ENCODE measurements at places on chromosomes 5 and 9. TPM values are rescaled to one million over a fixed set of nuclear protein-coding genes. Genes with fewer than 3 reads are reported as not detected.

DNA sequence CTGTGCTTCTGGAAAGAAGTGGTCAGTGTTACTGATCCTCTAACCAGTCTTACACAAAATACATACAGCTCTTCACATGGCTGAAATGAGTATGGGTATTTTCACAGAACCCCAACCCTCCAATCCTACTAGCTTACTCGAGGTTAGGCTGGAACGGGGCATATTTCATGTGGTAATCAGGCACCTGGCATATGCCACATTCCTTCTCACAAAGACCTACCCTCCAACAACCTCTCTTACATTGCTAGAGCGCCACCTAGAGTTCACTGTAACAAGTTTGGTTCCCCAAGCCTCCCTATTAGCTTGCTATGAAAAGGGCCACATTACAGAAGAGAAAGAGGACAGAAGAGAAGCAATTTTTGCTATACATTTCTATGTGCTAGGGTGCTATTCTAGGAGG lies 597.3 kb downstream of the PRELID2 start:
- DNase-seq, result no peak
- no peaks in the 10 kb centered on the region for H3K27me3 ChIP-seq
- no peaks in the 10 kb centered on the region for H3K4me1 ChIP-seq

DNA sequence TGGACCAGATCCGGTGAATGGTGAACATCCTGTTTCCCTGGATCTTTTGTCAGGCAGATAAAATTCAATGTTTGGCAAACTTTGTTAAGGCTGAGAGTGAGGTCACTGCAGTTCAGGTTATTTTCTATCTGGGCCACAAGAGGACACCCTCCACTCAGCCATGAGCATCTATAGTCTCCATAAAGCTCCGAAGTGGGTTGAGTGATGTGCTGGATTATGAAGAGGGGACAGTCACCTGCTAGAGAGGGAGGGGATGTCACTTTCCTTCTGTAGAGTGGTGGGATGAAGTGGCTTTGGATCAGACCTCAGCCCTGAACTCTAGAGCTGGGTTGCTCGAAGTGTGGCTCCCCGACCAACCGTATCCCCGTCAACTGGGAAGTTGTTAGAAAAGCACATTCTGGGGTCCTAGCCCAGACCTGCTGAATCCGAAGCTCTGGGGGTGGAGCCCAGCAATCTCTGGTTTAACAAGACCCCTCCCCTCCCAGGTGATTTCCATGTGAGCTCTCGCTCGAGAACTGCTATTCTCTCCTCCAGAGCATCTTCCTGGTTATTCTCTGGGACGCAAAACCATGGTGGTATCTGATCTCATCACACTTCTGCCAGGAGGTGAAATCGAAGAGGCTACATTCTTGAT lies 31.8 kb upstream of the FGF1 start:
- DNase-seq, result no peak
- H3K36me3 ChIP-seq, result no peaks in the 10 kb centered on the region
- H3K4me1 ChIP-seq, result no peaks in the 10 kb centered on the region
- H3K4me3 ChIP-seq, result no peak overlapping the region
- H3K27me3 ChIP-seq, result no peaks in the 10 kb centered on the region
- H3K27ac ChIP-seq, result no peak overlapping the region

NUDCD2 gene
- total RNA-seq, result 5.1 TPM

AQP7 gene
- total RNA-seq, result 2.1 TPM

DNA sequence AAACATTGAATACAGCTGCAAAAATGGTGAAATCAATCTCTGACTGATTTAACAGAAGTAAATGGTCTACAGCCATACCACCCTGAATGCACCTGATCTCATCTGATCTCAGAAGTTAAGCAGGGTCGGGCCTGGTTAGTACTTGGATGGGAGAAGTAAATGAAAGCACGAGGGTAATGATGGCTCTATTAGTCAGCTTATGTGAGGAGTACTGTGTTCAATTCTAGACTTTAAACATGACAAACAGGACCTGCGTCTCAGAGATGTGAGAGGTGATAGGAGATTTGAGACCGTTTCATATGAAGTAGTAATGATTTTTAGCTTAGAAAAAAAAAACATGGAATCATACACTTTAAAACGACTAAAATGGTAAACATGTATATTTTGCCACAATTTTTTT lies 77.1 kb upstream of the SUSD1 start:
- H3K27me3 ChIP-seq, result no peaks in the 10 kb centered on the region
- no peaks in the 10 kb centered on the region for H3K4me1 ChIP-seq
- H3K4me3 ChIP-seq, result no peak overlapping the region
- peaks cover 8% of the 10 kb centered on the region for H3K36me3 ChIP-seq

DNA sequence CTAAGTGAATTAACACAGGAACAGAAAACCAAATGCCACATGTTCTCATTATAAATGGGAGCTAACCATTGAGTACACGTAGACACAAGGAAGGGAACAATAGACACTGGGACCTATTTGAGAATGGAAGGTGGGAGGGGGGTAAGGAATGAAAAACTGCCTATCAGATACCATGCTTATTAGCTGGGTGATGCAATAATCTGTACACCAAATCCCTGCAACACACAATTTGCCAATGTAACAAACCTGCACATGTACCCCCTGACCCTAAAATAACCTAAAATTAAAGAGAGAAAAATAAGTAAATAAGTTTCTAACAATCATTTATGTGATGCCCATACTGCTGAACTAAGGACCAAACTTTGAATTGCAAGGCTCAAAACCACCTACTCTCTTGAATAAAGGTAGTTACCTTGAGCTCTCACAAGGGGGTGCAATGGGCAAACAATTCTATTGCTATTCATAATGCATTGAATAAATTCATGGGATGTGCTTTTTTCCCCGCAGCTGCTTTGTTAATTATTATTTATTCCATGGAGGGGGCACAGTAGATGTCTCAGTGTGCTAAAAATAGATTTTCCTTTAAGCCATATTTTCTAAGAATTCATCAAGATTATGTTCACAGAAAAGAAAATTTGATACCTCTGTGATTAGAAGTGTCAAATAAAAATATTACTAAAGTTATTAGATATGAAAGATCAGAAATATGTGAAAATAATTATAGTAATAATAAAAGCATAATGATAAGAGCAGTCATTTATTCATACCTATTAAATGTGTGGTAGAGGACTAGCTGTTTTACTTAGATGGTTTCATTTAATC lies 76.2 kb upstream of the PTPN3 start:
- H3K27ac ChIP-seq, result no peak overlapping the region
- no peaks in the 10 kb centered on the region for H3K27me3 ChIP-seq
- no peak for DNase-seq
- no peak overlapping the region for H3K4me3 ChIP-seq
- no peaks in the 10 kb centered on the region for H3K36me3 ChIP-seq
- no peaks in the 10 kb centered on the region for H3K4me1 ChIP-seq

- H3K4me1 ChIP-seq, result peaks cover 15% of the 10 kb centered on the region
- no peak for DNase-seq
- H3K36me3 ChIP-seq, result no peaks in the 10 kb centered on the region
- no peak overlapping the region for H3K27ac ChIP-seq
- H3K27me3 ChIP-seq, result no peaks in the 10 kb centered on the region
- H3K4me3 ChIP-seq, result no peak overlapping the region
These were observed 54.4 kb upstream of the JMY start for GRCh38 chr5:79181419-79182022.

GRCh38 chr5:172007175-172008110 lies 1.0 kb upstream of the FBXW11 start:
- H3K4me3 ChIP-seq, result peak overlapping the region; percentile 99
- no peaks in the 10 kb centered on the region for H3K36me3 ChIP-seq
- peak overlapping the region; percentile 99 for H3K27ac ChIP-seq
- H3K4me1 ChIP-seq, result peaks cover 42% of the 10 kb centered on the region

SLC6A7 gene
- not detected for total RNA-seq

DNA sequence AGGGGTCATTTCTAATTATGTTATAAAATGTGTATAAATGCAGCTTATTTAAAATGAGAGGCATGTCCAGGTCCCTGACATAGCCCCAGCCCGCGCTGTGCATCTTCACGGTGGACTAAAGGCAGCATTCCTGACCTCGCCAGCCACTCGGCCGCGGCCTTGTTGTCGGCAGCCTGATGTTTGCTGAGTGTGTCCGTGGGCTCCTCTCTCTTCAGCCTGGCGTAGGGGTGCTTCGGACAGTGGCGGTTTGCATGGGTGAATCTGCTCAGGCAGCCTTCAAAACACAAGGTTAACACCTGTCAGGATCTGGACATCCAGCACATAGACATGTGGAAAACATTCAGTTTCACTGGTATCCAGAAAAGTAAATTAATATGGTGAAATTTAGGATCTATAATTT lies 8.8 kb upstream of the SLC35D2 start:
- DNase-seq, result no peak
- H3K36me3 ChIP-seq, result no peaks in the 10 kb centered on the region
- H3K27me3 ChIP-seq, result no peaks in the 10 kb centered on the region

DNA sequence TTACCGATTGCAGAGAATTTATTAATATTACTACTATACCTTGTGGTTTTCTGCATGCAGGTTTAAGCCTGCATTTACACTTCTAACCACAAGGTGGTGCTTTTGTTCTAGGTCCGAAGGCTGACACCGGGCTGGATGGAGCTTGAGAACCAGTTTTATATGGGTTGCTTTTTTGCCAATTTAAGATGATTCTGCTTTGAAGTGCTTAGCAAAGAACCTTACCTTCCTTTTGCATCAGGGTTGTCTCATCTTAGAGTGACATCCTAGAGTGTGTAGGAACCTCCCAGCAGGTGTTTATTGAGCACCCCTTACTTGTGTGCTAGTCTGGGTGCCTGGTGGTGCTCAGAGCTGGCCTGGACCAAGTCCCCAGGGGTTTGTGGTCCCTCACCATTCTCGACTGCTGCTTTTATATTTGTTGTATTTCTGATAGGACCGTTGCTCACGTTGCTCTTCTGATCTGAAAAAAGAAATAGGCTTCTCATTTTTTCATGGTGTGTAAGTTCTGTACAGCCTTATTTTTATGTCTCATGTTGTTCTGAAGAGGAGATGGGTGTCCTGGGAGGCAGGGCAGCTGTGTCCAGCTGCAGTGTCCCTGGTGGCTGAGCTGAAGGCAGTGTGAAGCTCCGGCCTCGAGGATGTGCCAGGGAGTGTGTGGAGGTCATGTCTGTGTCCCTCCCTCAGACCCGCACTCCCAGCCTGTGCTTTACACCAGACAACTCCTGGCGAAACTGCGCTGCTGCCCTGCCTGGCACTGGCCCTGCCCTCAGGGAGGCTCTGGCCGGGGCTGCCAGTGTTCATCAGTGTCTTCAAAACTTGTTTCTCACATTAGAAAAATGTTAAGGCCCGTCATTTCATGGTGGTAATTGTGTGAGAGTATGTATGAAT lies 54.3 kb downstream of the EHMT1 start:
- H3K36me3 ChIP-seq, result no peaks in the 10 kb centered on the region
- H3K27ac ChIP-seq, result peak overlapping the region; percentile 8
- H3K4me1 ChIP-seq, result peaks cover 29% of the 10 kb centered on the region
- H3K27me3 ChIP-seq, result no peaks in the 10 kb centered on the region

DNA sequence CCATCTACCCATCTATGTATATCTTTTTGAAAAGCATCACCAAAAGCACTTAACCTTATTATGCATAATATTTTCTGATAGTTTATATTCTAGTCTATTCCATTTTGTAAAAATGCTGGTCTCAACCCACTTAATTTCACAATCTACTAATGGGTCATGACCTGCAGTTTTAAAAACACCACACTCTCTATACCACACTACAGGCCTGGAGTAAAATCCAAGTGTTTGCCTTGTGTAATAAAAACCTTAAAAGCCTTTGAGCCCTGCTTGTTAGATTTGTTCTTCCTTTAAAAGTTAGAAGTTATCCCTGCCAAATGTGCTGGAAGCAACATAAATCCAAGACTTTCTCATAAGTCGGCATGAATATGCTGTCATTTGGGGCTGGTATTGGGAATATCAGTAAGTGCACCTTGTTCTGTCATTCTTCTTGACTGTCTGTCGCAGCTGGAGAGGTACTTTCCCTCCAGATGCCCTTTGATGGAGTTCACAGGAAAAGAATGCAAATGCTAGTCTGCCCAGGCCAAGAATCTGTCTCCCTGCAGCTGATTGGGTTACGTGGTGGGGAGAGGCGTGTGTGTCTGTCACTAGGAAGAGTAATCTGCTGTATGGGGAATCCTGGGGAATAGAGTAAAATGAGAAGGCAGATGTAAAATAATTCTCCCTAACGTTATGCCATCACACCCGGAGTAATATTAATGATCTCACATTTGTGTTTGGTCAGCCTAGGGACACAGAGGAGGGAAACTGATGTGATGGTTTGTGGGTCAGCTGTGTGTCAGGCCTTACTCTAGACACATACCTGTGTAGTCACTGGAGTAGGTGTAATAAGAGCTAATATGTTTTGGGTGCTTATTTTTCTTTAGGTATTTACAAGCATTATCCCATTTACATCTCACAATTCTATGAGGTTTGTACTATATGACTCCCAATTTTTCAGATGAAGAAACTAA lies 79.4 kb downstream of the ZNF366 start:
- no peak overlapping the region for H3K4me3 ChIP-seq
- H3K27me3 ChIP-seq, result no peaks in the 10 kb centered on the region
- peak overlapping the region; percentile 34 for H3K27ac ChIP-seq
- no peaks in the 10 kb centered on the region for H3K36me3 ChIP-seq
- H3K4me1 ChIP-seq, result peaks cover 28% of the 10 kb centered on the region

GRCh38 chr9:97866848-97867247 lies 13.8 kb downstream of the FOXE1 start:
- H3K27ac ChIP-seq, result no peak overlapping the region
- no peak for DNase-seq
- H3K36me3 ChIP-seq, result no peaks in the 10 kb centered on the region
- no peaks in the 10 kb centered on the region for H3K4me1 ChIP-seq
- peaks cover 15% of the 10 kb centered on the region for H3K27me3 ChIP-seq

DNA sequence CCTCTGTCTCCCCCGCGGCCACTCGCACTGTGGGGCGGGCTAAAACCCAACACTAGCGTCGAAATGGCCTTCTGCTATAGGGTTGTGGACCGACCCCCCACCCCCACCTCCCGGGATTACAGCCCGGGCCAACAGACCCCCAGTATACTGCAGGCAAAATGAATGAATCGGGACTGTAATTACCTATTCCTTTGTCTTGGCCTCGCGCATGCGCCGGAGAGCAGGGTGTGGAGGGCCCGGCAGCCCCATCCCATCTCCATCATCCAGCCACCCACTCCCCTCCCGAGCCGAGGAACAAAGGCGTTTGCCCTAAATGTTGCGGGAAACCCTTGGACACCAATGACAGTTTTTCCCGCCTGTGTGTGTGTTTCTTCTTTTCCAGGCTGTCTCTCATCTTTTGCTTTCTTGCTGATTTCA lies 1.6 kb downstream of the BASP1 start:
- no peak overlapping the region for H3K27ac ChIP-seq
- H3K36me3 ChIP-seq, result no peaks in the 10 kb centered on the region
- no peaks in the 10 kb centered on the region for H3K4me1 ChIP-seq
- peak overlapping the region; percentile 66 for H3K4me3 ChIP-seq

DNA sequence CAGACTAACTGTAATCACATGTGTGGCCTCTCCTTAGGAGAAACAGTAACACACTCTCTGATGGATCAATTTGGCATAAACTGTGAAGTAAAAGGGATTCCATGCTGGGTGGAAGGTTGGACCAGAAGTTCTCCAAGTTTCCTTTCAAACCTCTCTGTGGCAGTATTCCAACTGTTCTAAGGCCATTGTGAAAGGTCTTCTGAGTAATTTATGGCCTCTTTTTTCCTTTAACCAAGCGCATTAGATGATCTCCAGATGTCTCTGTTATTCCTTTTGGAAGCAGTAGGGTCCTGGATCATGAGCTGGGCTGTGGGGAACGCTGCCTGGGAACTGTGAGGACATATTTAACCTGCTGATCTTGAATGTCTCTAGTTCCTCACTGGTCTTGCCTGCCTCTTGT lies 80.6 kb upstream of the IL6ST start:
- peaks cover 10% of the 10 kb centered on the region for H3K4me1 ChIP-seq
- H3K27me3 ChIP-seq, result no peaks in the 10 kb centered on the region
- H3K27ac ChIP-seq, result peak overlapping the region; percentile 43
- no peak overlapping the region for H3K4me3 ChIP-seq

GRCh38 chr5:178077751-178078150 lies 35.6 kb upstream of the N4BP3 start:
- H3K27ac ChIP-seq, result no peak overlapping the region
- H3K36me3 ChIP-seq, result no peaks in the 10 kb centered on the region
- H3K27me3 ChIP-seq, result peaks cover 2% of the 10 kb centered on the region
- DNase-seq, result no peak
- H3K4me1 ChIP-seq, result no peaks in the 10 kb centered on the region
- no peak overlapping the region for H3K4me3 ChIP-seq
